Muscle of leg (tissue), 16 donors: ENCODE measurements at places on chromosomes 7 and 10. TPM values are rescaled to one million over a fixed set of nuclear protein-coding genes. Genes with fewer than 3 reads are reported as not detected.

DNA sequence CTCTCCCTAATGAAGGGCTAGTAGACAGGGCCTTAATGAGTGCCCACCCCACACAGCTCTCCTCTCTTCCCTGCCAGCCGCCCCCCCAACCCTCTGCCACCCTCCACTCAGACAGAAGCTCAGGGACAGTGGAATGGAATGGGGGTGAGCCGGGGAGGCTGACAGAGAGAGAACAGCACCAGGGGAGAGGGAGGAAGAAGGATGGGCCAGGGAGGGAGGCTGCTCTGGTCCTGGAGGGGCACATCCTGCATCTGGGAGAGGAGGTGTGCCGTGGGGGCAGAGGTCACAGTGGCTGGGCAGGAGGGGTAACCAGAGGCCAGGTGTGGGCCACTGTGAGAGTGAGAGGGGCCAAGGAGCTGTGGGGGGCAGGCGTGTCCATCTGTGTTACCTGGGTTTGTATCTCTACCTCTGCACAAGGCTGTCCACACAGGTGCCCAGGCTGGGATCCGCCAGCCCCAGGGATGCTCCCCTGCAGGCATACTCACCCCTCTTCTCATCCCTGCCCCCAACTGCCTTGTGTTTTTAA is 2.4 kb downstream of the NYAP1 start:
- H3K27ac ChIP-seq, result no peak overlapping the region
- no peak for DNase-seq
- peaks cover 34% of the 10 kb centered on the region for H3K4me1 ChIP-seq
- no peak overlapping the region for H3K4me3 ChIP-seq

PNLIP gene
- 0.18 TPM for total RNA-seq

BHLHA15 gene
- total RNA-seq, result 0.58 TPM

- peaks cover 4% of the 10 kb centered on the region for H3K36me3 ChIP-seq
- no peaks in the 10 kb centered on the region for H3K4me1 ChIP-seq
- H3K4me3 ChIP-seq, result no peak overlapping the region
- DNase-seq, result no peak
Observed at GRCh38 chr7:138500892-138501291, 40.8 kb downstream of the TRIM24 start.

DNA sequence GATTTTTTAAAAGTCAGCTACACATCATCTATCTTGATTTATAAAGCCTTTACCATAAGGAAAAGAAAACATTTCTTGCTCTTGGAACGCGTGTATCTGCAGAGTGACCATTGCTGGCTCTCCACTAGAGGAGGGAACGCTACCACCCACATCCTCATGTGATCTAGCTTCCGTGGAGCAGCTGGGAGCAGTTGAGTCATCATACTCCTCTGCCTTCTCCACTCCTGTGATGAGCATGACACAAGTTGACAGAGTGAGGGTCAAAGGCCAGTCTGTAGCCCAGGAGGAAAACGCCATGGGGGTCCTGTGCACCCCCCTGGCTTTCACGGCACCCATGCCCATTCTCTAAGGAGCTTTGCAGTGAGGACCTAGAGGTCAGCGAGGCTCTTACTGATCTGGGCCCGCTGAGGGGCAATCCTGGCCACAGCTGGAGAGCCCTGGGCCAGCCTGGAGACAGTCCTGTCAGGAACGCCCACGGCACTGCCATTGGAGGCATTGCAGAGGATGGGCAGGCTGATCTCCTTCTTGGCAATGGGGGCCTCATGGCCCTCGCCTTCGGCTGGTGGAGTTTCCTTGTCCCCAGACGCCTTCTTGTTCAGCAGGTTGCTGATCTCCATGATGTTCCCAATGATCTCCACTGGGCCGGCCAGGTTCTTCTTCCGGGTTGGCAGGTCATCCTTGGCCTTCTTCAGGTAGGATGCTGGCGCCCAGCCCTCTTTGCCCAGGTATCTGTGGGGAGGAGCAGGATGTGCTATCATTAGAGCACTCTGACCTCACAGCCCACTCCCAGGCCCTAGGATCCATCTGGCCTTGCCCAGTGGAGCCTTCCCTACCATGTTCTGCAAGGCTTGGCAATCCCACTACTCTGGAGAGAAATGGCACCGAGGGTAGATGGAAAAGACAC is 119.2 kb downstream of the NEURL1 start:
- H3K4me3 ChIP-seq, result no peak overlapping the region
- peaks cover 67% of the 10 kb centered on the region for H3K36me3 ChIP-seq
- H3K27me3 ChIP-seq, result no peaks in the 10 kb centered on the region
- peak; percentile 43 for DNase-seq
- no peak overlapping the region for H3K27ac ChIP-seq
